Cerebellar cortex (tissue), 1 donor: ENCODE measurements at places on chromosomes 16 and 17.

- DNase-seq = no peak
These were observed 3.8 kb upstream of the KIF2B start for GRCh38 chr17:53818929-53819328.

- DNase-seq = no peak
These were observed 76.5 kb downstream of the TIMM22 start for GRCh38 chr17:1073241-1073962.

DNA sequence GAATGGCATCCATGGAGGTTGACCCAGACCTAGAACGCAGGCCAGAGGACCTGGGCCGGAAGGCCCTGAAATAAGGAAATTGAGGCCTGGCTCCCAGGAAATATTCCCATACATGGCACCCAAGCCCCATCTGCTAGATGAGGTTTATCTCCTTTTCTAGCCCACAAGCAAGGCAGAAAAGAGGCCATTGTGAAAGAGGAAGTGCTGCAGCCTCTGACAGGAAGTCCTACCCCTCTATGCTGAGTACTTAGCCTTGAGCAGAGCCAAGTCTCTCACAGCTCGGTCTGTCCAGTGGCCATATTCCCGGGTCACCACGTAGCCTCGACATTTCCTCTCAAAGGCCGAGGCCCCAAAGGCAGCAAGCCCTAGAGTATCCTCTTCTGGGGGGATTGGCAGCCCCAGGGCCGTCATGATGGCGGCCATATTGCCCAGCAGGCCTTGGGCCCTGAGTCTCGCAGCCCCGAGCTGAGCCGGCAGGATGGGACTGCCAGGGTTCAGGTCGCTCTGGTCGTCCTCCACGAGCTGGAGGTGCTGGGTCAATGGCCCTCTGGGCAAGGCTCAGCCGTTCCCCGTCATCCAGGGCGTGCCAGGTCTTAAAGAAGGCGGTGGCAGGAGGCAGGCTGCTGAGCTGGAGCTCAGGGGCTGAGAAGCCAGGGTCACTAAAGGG lies 7.8 kb downstream of the CTF1 start:
- no peak for DNase-seq

- no peak for DNase-seq
These were observed 7.6 kb downstream of the SLC25A10 start for GRCh38 chr17:81719410-81720266.

GRCh38 chr17:47663912-47664623 lies 14.3 kb downstream of the KPNB1 start:
- peak; percentile 80 for DNase-seq

- DNase-seq = no peak
These were observed 63.3 kb downstream of the HAPSTR1 start for GRCh38 chr16:9154567-9155410.

- no peak for DNase-seq
These were observed 71.8 kb downstream of the PLD6 start for GRCh38 chr17:17134051-17134956.

DNA sequence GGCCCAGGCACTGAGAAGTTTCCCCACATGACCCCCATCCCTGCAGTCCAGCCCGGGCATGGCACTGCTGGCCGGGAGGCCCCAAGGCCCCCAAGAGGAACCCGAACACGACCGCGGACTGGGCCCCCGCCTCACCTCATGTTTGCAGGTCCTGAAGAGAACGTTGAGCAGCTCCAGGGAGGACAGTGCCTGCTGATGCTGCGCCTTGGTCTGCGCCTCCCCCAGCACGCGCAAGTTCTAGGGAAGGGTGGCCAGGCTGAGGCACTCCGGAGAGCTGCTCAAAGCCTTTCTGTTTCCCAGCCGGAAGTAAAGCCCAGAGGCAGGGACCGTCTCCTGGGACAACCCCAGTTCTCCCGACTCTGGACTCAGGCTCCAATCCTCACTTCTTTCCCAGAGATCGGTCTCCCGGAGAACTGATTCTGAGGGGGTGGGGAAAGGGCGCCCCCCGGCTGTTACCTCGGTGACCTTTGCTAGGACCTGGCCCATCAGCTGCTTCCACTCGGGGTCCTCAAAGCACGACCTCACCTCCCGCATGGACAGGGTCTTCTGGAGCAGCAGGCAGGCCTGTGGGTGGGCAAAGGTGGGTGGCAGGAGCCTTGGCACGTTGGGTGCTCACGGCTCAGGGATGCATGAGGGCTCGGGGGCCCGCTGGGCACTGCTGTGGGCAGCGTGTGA lies 13.7 kb downstream of the MYBBP1A start:
- DNase-seq = no peak

GRCh38 chr16:56741399-56741798 lies 11.5 kb downstream of the NUP93 start:
- DNase-seq = no peak

GRCh38 chr17:39614545-39615157 lies 6.9 kb upstream of the NEUROD2 start:
- DNase-seq = no peak

GRCh38 chr16:70615945-70616344 lies 30.4 kb upstream of the IL34 start:
- no peak for DNase-seq

DNA sequence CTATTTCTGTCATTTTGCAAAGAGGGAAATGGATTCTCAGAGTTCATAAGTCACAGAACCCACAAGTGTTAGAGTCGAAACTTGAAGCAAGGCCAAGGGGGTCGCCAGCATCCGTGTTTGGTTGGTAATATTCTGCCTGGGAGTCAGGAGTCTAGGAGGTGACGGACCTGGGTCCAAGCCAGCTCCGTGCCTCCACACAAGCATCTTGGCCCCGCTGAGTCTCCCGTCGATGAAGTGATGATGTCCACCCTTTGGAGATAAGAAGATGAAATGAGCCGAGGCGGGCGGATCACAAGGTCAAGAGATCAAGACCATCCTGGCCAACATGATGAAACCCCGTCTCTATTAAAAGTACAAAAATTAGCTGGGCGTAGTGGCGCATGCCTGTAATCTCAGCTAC lies 53.2 kb upstream of the TNRC6C start:
- DNase-seq = no peak

DNA sequence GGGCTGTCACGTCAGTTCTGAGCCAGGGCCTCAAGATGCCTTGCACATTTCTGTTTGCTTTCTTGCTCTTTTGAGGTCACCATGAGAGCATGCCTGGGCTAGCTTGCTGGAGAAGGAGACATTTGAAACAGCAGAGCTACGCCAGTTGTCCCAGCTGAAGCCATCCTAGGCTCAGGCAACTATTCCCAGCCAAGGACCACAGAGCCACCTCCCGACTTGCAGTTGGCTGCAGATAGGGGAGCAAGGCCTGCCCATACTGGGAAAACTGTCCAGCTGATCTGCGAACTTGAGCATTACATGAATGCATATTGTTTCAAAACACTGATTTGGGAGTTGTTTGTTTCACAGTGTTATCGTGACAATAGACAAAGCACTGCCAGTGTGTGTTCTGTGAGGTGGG lies 340.8 kb downstream of the XYLT1 start:
- no peak for DNase-seq

GRCh38 chr17:3712811-3713463 lies 10.8 kb upstream of the HASPIN start:
- no peak for DNase-seq

- DNase-seq = no peak
These were observed 126.8 kb upstream of the PSMD7 start for GRCh38 chr16:74169687-74170376.

DNA sequence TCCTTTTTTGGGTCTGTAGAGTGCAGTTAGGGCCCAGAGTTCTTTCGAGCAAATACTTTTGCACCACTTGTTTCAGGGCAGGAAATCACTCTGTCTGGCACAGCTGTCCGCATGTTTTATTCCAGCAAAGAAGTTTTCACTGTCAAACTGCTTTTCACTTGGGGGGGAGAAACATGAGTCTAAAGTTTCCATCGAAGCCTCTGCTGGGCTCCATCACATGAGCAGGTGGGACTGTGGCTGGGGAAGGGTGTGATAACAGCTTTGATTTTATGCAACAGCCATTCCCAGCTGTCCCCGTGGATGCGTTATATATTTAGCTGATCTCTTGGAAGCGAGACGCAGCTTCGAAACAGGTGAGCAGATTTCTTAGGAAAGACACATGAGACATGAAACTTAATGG lies 288.6 kb downstream of the SNX29 start:
- no peak for DNase-seq

DNA sequence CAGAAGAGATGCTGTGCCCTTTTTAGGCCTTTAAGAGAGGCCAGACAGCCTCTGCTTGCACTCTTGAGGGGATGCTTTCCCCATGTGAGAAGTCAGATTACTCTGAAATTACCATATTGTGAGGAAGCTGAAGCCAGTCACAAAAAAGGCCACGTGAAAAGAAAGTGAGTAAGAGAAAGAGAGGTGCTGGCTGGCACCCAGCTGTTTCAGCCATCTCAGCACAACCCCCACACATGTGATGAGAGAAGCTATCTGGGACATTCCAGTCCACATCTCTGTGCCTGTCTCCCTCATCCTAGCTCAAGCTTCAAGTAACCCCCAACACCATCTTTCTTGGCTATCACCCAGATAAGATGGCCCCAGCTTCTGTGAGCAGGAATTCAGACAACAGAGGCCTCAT lies 131.4 kb downstream of the HS3ST2 start:
- DNase-seq = no peak

DNA sequence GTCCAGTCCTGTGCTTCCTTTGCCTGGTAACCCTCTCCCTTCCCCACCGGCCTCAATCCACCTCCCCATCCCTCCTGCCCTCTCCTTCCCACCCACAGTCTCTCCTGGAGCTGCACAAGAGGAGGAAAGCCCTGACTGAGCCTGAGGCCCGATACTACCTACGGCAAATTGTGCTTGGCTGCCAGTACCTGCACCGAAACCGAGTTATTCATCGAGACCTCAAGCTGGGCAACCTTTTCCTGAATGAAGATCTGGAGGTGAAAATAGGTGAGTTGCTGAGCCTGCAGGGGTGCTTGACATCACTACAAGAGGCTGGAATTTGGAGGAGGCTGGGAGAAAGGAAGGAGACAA lies 1.3 kb downstream of the PLK1 start:
- DNase-seq = no peak

- no peak for DNase-seq
These were observed at the start of gene SLC52A1 for GRCh38 chr17:5035315-5035714. TSS of gene SLC52A1 (minus strand) at chr17:5035426. CDS start at chr17:5034606, 820 bp downstream.
